ENCODE measurements at places on chromosomes 11 and 22.

GRCh38 chr11:123111465-123111864 lies 49.5 kb upstream of the HSPA8 start:
- no peak for DNase-seq

DNA sequence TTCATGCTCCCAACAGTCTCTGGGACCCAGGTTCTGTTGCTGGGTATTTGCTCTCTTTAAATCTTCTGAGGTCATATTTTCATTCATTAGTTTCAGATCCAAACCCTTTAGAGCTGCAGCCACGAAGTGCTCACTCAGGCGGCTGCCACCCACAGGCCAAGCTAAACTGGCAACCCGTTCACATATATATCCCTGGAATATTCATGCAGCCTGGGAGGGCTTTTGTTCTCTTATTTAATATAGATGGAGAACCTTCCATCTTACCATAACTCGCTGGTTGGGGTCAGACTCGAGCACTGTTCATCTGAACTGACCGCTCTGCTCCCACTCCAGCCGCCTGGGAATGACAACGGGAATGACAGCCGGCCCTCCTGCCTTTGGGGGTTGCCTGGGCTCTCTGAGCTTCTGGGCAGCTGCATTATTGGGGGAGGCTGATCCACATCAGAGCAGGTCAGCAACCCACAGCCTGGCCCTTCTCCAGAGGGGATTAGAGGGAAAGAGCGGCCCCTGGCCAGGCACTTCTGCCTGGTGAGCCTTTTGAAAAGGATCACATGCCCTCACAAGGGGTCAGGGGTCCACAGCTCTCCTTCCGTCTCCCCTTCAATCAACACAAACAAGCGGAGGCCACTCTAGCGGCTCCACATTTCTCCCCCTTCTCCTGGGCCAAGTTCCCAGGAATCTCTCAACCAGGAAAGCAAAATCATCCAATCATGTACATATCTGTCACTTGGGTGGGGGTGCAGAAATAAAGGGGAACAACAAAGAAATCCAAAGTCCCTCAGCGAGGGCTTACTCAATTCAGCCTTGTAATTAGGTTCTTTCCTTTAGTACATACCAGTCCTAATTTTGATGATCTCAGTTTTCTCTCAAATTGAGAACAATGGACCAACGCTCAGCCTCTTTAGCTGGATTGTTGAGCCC lies 11.8 kb downstream of the TMEM184B start:
- no peak for DNase-seq

GRCh38 chr22:36594569-36594968 lies 65.6 kb upstream of the EIF3D start:
- no peak for DNase-seq

DNA sequence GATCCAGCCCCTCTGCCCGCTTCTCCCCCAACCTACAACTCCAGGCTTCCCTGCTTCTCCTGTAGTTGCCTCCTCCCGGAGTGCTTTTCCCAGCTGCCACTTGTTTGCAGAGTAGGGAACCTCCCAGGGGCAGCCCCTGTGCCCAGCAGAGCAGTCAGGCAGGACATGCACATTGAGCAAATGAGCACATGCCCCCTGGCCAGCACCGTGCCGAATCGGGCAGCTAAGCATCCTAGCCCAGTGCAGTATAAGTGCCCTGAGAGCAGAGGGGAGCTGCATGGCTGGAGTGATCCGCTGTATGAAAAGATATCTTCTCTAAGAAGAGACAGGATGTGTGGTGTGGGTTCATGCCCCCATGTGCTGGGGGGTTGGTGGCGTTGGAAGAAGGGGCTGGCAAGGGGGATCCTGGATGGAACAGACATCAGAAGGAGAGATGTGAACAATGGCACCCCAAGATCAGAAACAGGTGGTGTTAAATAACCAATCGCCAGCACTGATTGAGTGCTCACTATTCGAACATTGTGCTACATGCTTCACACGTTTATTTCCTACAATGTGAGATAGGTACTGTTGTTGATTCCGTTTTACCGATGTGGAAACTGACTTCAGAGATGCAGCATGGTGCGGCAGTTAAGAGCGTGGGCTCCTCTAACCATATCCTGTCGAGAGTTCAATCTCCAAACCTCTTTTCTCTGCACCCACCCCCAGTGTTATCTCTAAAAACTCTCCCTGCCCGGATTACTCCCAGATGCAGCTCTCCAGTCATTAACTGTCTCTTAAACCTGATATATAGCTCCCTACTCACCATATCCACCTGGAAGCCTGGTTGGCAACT lies 1.2 kb downstream of the AIP start:
- no peak for DNase-seq

DNA sequence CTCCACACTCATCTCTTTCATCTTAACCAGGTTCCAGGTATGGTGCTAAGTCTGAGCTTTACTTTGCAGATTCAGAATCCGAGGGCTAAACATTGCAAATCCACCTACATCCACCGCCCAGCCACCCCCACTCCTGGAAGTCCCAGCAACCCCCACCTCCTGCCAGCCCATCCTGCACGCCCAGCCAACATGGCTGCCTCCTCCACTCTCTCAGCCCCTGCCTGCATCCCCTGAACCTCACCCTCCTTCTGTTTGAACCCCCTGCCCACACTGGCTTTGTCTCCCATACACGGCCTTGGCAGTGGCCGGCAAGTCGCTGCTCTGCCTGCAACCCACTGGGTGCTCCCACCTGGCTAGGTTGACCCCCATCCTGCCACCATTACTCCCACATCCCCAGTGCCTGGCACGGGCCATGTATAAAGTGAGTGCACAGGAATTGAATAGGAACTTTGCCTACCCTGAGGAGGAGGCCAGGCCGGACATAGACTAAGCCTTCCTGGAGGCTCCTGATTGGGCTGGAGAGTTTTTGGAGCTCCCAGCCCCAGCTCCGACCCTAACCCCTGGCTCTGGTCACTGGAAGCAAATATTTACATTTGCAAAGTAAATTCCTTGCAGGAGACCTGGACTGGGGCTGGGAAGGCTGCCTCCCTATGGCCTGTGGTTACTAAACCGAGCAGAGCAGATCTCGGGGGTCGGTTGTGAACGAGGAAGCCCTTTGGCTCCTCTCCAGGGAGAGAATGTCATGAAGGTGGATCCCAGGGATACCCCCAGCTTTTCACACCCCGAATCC lies 14.4 kb downstream of the EMID1 start:
- DNase-seq, result no peak

GRCh38 chr11:118234833-118235232 lies 10.0 kb upstream of the JAML start:
- DNase-seq, result no peak

DNA sequence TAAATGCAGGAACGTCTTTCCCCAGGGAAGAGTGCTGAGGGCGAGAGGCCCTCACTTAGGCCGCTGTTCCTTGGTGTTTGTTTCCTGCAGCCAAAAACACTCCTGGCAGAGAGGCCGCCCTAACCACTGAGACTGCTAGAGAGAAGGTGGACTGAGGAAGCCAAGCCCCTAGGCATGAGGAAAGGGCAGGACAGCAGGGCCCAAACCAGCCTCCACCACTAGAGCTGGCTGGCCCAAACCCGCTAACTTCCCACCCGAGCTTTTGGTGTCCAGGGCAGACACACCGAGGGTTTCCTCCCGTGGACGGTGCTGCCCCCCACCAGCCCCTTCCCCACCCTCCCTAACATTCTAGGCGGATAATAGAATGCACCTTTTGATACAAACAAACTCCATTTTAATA lies 6.0 kb downstream of the FGF19 start:
- DNase-seq, result no peak

DNA sequence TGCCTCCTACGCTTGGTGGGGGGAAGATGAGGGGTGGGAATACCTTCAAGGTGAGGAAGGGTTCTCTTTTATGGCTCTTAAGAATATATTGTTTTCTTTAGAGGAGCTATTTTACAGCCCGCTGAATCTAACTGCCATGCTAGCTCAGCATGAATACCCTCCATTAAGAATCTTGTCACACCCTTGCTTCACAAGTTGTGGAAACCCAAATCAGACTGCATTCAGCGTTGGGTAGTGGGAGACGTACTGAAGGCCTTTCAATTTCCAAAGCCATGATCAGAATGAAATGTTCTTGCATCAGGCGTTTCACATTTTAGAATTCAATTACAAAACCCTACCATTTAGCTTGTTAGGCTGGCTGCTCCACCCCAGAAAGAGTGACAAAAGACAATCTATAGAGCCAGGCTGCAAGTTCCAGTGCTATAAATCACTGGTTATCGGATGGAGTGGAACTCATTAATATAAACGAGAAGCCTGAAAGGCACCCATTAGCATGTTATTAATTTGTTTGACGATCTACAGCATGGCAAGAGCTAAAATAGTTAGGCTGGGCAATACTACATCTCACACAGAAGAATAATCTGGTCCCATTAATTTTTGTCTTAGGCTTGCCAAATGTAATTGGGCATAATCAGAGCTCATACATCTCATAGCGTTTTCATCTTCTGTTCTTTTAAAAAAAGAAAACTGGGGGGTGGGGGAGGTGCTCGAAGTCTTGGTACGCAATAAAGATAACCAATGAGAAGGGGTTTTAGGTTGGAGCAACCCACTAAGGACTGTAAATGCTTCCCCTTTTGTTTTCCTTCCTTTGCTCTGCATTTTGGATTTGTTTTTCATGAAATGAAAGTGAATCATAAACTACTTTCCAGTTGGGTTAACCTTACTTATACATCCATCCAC lies 57.5 kb downstream of the ABTB2 start:
- no peak for DNase-seq

DNA sequence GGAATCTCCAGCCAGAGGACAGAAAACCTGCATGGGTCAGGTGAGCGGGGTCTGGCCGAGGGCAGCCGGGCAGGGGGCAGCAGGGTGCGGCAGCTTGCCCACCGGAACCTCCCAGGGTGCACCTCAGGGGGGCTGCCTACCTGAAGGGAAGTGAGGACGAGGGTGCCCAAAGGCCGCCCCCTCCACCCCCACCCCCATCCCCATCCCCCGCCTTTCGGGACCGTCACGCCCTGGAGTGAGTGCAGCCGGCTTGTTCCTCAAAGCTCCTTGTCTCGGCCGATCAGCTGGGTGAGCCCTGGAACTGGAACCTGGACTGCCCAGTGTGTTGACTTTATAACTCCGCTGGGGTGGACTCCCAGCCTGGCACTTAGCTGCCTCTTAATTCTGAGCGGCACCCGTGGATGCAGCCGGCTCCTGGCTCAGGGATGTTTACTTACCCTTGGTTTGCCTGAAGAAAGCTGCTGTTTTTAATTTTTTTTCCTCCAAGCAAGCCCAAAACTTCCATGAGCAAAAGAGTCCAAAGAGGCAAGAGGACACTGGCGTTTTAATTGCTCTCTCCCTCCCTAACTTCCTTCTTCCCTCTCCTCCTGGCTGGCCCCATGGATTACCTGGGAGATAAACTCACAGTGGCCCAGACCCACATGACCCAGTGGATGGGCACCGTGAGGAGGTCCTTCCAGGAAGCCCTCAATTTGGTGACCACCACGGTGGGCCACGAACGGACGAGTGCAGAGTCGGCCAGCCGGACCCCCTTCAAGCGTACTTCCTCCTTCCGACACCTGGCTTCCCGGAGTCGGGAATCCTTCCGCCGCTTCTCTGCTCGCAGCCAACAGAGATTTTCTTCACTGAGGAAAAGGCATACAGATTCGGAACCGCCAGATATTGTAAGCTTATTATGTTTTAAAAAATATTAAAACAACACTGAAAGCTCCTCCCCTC lies 87.8 kb upstream of the CRYBB3 start:
- no peak for DNase-seq

- no peak for DNase-seq
Observed at GRCh38 chr11:19565639-19566038, 147.0 kb upstream of the NAV2 start.

DNA sequence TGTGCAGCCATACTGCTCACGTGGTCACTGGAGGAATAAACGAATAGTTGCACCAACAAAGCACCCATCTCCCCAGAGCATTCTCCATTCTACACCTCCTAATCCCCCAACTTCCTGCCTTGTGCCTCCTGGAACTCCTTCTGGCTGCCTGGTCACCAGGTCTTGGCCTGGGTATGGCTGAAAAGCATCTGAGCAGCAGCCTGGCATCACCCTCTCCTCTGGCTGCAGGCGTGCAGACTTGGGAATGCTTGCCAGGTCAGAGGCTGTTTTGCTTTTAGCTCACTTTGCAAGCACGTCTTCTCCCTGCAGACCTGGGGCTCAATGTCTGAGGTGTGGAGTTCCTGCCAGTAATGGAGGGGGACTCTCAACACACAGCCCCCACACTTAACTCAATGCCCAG lies 33.3 kb upstream of the KCNJ11 start:
- no peak for DNase-seq

DNA sequence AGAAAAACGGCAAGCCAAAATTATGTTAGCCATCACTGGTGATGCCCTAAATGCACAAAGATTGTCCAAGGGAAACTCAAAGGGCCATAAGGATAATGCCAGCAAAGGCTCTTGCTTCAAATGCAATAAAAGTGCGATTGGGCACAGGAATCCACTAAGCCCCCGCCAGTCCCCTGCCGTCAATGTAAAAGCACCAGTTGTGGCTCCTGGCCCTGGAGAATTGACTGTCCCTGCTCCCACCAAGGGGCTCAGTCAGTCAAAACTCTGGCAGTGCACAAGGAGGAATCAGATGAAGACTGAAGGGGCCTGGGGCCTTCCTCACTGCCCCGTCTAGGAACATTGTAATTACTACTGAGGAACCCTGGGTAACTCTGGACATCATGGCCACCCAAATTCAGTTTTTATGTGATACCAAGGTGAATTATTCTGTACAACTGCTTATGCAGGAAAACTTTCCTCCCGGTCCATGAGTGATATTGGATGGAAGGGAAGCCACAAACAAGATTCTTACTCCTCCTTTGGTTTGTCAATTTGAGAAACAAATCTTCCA lies 85.6 kb downstream of the PIWIL4 start:
- DNase-seq, result no peak

DNA sequence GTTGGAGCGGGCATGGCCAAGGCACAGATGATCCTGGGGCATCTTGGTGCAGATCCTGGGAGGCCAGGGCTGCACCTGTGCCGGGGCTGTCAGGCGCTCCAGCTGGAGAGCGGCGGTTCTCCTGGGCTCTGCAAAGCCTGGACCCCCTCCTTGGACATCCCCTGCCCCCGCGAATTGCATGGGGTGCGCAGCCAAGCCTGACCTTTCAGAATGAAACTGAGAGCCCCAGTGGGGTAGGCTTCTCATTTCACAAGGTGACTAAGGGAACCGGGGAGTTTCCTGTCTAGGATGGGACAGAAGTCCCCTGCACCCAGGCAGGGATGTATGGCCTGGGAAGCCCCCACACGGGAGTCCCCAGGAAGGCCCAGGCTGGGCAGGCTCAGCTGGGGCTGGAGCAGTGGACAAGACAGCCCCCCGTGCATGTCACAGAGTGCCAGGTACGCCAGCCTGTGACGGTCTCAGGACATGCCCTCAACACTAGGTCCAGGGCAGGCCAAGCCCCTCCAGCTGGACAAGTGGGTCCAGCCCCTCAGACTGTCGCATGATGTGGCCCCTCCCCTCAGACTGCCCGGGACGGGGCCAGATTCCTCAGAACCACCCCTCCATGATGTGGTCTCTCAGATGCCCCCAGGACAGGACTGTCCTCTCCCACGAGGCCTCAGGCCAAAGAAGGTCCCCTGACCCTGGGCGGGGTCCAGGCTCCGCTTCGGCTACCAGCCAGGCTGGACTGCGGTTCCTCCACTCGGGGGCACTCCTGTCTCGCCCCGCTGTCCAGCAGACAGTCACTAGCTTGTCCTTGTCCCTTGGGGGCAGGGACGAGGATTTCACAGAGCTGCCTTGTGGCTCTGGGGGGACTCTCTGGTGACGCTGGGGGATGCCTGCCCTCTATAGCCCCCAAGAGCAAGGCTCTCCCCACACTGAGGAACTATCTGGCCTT lies 2.3 kb downstream of the LSP1 start:
- peak; percentile 37 for DNase-seq

GRCh38 chr11:35158701-35159510 lies 19.9 kb downstream of the CD44 start:
- DNase-seq, result no peak
